ENCODE measurements at places on chromosomes 6 and 20.
A peak's percentile ranks its signal among the peaks of the same experiment; 100 is the strongest.

GRCh38 chr6:154243793-154244750 lies 112.5 kb downstream of the IPCEF1 start:
- DNase-seq: no peak

DNA sequence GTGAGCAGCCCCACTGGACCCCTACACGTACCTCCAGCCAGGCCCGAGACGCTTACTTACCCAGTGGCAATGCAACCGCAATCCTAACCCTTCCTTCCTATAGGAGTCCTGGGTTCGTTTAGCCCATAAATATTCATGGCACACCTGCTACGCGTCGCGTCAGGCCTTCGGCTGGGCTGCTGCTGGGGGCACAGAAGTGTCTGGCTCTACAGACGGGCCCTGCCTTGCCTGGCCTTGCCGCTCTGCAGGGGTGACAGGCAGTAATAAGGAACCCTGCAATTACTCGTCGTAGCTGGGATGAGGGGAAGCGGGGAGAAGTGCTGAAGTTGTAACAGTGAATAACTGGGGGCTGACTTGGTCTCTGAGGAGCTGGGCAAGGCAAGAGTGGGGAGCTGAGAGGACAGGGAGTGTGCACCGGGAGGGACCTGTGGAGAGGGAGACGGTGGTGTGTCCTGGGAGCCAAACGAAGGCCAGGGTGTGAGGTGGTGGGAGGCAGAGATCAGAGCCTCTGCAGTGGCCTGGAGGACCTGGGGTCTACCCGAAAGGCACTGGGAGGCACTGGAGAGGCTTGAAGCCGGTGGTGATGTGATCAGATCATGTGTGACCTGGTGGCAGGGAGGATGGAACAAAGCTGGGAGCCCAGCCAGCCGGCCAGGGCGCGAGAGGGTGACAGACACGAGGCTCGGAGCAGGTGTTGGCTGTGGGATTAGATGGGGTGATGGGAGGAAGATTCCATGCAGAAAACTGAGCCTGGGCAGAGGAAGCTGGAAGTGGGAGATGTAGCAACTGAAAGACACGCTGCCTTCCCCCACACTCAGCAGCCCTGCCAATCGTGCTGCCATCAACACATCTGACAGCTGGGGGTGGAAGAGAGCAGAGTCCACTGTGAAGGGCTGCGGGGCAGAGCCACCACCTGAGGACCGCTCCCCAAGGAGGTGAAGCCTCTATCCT lies 36.4 kb downstream of the PSMG4 start:
- DNase-seq: no peak

- peak; percentile 89 for DNase-seq
Measured at GRCh38 chr6:26233649-26234420, 131.2 kb upstream of the BTN3A2 start.

DNA sequence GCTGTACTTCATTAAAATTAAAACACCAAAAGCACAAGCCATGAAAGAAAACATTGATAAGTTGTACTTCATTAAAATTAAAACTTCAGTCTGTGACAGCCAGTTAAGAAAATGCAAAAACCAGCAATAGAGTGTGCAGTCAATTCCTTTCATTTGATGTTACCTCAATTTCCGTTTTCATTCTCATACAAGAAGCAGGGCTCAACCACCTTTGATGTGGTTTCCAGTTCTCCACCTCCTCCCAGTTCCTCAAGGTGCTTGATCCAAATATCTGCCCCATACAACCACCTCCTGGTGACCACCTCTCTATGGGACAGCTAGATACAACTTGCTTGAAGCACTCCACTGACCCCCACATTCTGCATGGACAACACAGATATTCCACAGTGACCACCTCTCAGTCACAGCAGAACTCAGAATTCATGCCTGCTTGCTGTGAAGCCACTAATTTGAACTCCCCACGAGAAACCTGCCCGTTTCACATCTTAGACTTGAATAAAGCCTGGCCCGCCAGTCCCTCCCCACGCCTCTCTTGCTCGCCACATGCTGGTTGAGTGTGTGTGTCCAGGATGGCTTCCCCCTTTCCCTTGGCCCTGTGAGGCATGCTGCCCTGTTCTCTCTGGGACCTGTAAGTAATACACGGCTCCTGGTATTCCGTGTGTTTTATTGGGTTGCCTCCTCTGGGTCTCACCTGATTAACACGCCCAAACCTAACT lies 66.1 kb downstream of the FAM50B start:
- DNase-seq: peak; percentile 65

DNA sequence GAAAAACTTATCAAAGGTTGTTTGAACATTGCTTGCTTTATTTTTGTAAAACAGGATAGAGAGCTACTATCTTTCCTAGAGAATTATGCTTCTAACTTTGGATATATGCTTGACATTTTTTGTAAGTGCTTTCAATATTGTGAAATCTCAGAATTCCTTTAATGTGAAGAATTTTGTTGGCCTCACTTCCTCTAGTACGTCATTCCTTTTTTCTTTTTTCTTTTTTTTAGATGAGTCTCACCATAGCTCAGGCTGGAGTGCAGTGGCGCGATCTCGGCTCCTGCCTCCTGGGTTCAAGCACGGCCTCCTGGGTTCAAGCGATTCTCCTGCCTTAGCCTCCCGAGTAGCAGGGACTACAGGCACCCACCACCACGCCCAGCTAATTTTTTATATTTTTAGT lies 668.1 kb downstream of the RFPL4B start:
- no peak for DNase-seq

GRCh38 chr20:37856932-37857660 lies 45.8 kb upstream of the VSTM2L start:
- peak; percentile 9 for DNase-seq

GRCh38 chr6:1027109-1027794 lies 284.6 kb upstream of the FOXQ1 start:
- DNase-seq: no peak

DNA sequence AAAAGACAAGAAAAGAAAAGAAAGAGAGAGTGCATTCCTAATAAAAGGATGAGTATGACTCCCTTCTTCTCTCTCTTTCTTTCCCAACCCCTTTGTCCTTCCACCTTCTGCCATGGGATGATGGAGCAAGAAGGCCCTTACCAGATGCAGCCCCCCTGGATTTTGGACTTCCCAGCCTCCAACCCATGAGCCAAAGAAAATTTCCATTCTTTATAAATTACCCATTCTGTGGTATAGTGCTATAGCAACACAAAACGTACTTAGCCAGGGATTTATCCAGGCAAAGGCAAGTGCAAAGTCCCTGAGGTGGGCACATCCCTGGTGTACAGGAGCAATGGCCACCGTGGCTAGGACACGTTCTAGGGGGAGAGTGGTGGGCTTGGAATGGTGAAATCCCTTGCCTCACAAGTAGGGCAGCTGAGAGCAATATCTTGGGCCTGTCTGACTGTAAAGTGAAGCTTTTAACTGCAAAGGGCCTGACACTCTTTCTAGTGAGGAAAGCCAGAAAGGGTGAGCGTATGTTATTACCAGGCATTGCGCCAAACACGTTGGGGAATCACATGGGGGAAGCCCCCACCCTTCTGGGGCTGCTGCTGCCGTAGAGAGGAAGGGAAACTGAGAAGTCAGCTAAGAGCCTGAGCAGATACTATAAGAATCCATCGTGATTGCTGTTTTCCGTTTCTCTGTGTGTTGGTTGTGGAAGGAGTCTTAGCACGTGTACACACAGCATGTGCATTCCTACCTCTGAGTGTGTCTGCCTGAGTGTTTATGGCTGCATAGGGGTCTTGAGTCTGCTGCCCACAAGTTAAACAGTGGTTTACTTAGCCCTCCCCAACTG lies 50.7 kb upstream of the SIRPA start:
- peak; percentile 37 for DNase-seq

- DNase-seq: no peak
Measured at GRCh38 chr20:61340157-61340556, 88.1 kb downstream of the CDH4 start.

DNA sequence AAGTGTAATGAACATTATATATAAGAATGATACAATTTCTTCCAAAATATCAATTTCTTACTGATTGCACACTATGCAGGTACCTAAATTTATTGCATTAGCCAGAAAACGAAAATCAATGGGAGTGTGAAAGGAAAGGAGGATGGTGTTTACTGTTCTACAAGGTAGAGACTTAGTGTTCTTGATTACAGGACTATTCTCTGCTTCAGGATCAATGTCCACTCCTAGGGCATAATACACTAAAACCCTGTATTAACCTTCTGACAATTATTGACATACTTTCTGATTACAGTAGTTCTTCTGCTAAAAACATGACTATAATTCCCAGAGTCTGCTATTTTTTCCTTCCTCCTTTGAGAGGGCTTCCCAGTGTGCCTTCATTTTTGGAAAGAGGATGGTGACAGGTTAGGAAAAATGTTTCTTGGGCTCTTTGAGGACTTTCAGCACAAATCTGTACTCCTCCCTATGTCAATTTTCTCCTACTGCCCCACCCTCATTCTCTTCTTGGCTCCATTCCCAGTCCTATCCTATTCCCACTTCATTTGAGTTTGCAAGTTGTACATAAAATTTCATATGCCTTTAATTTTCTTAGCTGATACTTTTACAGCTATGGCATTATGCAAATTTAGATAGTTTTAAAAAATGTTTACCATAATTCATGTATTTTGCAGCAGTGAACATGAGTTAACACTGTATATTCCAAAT lies 278.9 kb downstream of the CENPW start:
- DNase-seq: no peak

GRCh38 chr6:134619789-134620188 lies 301.9 kb upstream of the SGK1 start:
- DNase-seq: peak; percentile 19

DNA sequence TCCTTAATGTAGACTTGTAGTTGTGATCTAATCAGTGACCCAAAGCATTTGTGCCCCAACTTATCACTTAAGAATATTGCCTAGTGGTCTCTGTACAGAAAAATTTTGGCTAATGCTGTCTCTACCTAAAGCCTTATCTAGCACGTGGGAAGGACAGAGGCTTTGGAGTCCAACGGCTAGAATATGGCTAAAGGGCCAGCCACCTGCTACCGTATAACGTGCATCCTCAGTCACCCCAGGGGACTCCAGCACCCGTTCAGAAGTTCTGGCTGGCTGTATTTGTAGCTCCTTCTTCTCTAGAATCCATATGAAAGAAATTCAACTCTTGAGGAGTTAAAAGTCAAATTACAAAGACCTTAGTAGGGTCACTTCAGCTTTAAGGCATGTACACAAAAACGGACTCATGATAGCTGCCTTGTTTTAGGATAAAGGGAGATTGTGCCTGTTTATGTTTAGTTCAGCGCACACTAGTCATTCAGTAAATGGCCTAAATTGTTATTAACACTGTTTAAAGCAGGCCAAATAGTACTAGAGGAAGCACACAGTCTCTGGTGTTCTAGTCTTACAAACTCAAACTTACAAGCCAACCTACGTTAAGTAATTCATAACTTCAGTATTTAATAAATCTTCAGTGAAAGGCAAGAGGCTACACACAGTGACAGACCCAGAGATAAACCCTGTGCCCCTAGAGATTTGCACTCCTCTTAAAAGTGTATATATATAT lies 407.5 kb upstream of the PLCB4 start:
- no peak for DNase-seq

- no peak for DNase-seq
Measured at GRCh38 chr6:129632172-129632613, 77.8 kb downstream of the ARHGAP18 start.

- DNase-seq: no peak
Measured at GRCh38 chr20:57006411-57007170, 259.9 kb downstream of the BMP7 start.

DNA sequence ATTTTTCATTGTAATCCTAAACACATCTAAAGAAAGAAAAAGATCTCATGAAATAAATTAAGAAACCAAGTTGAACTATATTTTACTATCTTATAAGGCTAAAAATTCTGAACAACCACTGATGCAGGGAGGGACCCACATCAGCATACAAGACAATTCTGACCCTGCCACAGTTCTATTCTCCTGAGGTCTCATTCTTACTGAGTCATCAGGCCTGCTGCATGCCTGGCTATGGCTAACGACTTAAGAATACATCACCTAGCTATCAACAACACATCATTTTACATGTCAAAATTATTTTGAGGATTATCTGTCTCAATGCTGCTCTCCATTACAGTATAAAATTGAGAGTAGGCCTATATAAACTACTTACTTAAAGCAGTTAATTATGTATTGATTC lies 52.9 kb downstream of the FBXL4 start:
- DNase-seq: no peak

DNA sequence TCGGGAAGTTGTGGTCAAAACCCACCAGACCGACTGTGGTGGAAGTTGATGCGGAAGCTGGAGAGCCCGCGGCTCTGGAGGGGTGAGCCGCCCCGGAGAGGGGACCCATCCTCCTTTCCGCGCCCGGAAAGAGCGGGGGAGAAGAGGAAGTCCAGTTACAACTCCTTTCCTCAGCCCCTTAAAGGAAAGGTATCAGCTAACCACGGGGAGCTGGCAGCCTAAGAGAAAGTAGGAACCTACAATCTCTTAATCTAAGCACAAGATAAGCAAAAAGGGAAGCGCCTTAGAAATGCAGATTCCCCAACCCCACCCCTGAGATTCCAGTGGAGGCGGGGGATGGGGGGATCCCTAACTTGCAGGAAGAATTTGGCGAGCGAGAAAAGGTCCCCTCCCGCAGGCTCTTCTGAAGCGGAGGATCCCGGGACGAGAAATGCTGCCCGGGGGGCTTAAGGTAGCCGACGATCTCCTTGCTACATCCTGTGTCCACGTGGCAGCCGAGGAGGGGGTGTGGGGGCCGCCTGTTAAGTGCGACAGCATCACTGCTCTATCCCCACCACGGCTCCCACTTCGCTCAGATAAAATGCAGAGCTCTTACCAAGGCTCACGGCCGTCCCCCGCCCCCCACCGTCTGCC lies 87.5 kb downstream of the ZFP64 start:
- no peak for DNase-seq

GRCh38 chr6:11426571-11426970 lies 111.0 kb upstream of the TMEM170B start:
- DNase-seq: no peak

- DNase-seq: peak; percentile 69
Measured at GRCh38 chr6:44062771-44063560, 64.3 kb downstream of the MRPL14 start.

- peak; percentile 49 for DNase-seq
Measured at GRCh38 chr6:331622-332521, 39.6 kb downstream of the DUSP22 start.

DNA sequence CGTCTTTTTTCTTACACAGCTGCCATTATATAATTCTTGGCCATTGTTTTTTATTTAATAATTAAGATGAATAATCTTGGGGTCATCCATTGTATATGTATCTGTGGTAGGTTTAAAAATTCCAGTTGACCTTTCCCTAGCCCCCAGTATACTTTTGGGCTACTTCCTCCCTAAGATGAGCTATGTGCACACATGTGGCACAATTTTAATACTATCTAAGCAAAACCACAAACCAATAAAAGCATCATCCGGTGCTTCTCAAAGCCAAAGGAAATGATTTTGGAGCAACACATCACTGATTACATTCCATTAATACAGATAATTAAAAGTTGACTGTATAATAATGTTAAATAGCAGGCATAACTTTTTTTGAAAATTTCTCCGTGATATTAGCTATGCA lies 161.2 kb downstream of the ATXN1 start:
- DNase-seq: no peak

- no peak for DNase-seq
Measured at GRCh38 chr6:13046084-13046483, 282.3 kb downstream of the TBC1D7 start.

- no peak for DNase-seq
Measured at GRCh38 chr6:124546601-124547000, 415.6 kb upstream of the RNF217 start.

All from activated CD4-positive, alpha-beta T cell treated with anti-CD3 and anti-CD28 coated beads, Interleukin-10, Interleukin-2, amounts not matched to agents 100 ng/mL and 50 ng/mL, durations not matched to agents 16 hours and 8 hours (primary cell).